ENCODE measurements at places on chromosomes 13 and 19.

DNA sequence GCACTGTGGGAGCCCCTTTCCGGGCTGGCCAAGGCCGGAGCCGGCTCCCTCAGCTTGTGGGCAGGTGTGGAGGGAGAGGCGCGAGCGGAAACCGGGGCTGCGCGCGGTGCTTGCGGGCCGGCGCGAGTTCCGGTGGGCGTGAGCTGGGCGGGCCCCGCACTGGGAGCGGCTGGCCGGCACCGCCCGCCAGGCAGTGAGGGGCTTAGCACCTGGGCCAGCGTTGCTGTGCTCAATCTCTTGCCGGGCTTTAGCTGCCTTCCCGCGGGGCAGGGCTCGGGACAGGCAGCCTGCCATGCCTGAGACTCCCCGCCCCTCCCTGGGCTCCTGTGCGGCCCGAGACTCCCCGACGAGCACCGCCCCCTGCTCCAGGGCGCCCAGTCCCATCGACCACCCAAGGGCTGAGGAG is 405.2 kb upstream of the PRR20A start:
- DNase-seq, result no peak

DNA sequence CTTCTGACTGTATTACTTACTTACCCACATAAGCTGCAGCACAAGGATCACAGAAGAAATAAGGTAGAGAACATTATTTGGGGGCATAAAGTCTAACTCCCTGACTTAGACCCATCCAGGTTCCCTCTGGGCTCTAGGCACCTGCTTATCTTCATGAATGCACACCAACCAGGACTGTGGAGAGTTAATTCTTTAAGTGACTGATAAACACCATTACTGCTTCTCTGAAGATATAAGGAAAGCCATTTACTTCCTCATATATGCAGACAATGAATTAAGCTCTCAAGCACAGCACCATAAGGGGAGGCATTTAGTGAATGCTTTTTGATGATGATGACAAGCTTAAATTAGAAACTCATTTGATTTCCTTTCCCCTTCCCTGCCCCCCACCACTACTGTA is 22.5 kb downstream of the OBI1 start:
- DNase-seq, result no peak

GRCh38 chr19:7962644-7963268 is 19.3 kb upstream of the TIMM44 start:
- DNase-seq, result no peak

DNA sequence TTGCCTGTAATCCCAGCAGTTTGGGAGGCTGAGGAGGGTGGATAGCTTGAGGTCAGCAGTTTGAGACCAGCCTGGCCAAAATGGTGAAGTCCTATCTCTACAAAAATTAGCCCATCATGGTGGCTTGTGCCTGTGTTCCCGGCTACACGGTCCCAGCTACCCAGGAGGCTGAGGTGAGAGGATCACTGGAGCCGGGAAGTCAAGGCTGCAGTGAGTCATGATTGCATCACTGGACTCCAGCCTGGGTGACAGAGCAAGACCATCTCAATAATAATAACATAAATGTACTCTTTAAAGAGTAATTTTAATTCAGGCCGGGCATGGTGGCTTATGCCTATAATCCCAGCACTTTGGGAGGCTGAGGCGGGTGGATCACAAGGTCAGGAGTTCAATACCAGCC is 38.7 kb downstream of the SKA3 start:
- DNase-seq, result no peak

All from CD8-positive, alpha-beta T cell (primary cell).